Activated CD4-positive, alpha-beta T cell treated with anti-CD3 and anti-CD28 coated beads for 36 hours (primary cell): ENCODE measurements at places on chromosomes 11 and 22. TPM values are rescaled to one million over a fixed set of nuclear protein-coding genes. Genes with fewer than 3 reads are reported as not detected.

GRCh38 chr11:19790831-19791552 lies 78.4 kb downstream of the NAV2 start:
- no peaks in the 10 kb centered on the region for H3K36me3 ChIP-seq
- H3K27ac ChIP-seq: no peak overlapping the region
- no peak for DNase-seq
- H3K4me1 ChIP-seq: no peaks in the 10 kb centered on the region
- peaks cover 13% of the 10 kb centered on the region for H3K27me3 ChIP-seq
- H3K4me3 ChIP-seq: no peak overlapping the region

DNA sequence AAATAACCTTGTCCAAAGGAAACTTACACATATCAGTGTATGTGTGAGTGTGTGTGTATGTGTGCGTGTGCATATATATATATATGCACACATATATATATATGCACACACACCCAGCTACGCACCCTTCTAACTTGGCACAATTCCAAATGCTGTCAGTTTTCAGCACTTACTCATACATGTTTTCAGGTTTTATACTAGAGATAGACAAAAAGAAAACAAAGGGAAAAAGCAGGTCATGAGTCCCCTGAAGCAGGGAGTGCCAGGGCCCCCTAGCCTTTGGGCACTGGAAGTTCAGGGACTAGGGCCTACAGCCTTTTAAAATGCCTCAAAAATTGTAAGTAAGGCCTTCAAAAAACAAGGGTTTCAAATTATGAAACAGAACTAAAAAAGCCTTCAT lies 265.4 kb downstream of the CADM1 start:
- H3K4me1 ChIP-seq: no peaks in the 10 kb centered on the region
- H3K4me3 ChIP-seq: no peak overlapping the region
- H3K36me3 ChIP-seq: no peaks in the 10 kb centered on the region

GRCh38 chr11:133570376-133570775 lies 38.1 kb upstream of the OPCML start:
- no peak for DNase-seq
- H3K4me1 ChIP-seq: no peaks in the 10 kb centered on the region
- H3K4me3 ChIP-seq: no peak overlapping the region
- no peak overlapping the region for H3K27ac ChIP-seq
- no peaks in the 10 kb centered on the region for H3K36me3 ChIP-seq

Gene MAJIN
- total RNA-seq: 1.2 TPM

GRCh38 chr22:30519842-30520425 lies 14.4 kb upstream of the SEC14L4 start:
- no peaks in the 10 kb centered on the region for H3K36me3 ChIP-seq
- no peak overlapping the region for H3K4me3 ChIP-seq
- H3K27me3 ChIP-seq: peaks cover 2% of the 10 kb centered on the region
- H3K4me1 ChIP-seq: no peaks in the 10 kb centered on the region
- no peak for DNase-seq
- H3K27ac ChIP-seq: no peak overlapping the region

DNA sequence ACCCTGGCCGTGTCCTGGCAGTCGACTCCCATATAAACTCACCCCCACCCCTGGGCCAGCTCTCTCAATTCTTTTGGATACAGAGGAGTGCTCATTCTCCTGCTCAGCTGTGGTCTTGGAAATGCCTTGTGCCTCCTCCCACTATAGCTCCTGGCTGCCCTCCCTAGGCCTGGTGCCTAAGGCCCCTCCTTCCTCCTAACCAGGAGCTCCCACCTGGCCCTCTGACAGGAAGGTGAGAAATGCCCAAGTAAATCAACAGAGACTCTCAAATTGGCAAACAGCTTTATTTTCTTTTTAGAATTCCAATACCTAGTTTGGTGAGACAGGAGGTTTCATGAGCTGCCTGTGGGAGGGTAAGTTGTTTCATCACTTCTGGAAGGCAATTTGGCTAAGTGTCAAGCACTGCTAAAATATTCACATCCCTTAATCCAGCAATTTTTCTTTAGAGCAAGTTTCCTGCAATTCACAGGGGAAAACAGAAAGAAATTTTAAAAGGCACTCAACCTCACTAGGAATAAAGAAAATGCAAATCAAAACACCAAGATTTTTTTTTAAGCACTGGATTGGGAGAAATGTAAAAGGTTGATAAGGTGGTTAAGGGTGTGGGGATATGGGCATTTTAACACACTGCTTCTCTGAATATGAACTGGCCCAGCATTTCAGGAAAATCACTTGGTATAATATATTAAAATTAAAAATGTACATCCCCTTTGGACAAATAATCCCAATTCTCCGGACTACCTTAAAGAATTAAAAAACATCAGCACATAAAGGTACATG lies 209.7 kb upstream of the ARHGAP20 start:
- no peak for DNase-seq
- no peak overlapping the region for H3K27ac ChIP-seq
